ENCODE measurements at places on chromosomes 3 and 15.

DNA sequence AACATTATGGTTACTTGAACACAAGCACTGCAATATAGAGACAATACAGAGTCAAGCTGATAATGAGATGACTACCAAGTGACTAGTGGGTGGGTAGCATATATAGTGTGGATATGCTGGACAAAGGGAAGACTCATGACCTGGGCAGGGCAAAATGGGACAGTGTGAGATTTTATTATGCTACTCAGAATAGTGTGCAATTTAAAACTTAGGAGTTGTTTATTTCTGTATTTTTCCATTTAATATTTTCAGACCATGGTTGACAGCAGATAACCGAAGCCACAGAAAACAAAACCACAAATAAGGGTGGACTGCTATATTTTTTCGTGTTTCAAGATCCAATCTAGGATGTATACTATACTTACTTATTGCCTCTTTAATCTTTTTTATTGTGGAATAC lies 19.6 kb downstream of the GALK2 start:
- no peak for DNase-seq

DNA sequence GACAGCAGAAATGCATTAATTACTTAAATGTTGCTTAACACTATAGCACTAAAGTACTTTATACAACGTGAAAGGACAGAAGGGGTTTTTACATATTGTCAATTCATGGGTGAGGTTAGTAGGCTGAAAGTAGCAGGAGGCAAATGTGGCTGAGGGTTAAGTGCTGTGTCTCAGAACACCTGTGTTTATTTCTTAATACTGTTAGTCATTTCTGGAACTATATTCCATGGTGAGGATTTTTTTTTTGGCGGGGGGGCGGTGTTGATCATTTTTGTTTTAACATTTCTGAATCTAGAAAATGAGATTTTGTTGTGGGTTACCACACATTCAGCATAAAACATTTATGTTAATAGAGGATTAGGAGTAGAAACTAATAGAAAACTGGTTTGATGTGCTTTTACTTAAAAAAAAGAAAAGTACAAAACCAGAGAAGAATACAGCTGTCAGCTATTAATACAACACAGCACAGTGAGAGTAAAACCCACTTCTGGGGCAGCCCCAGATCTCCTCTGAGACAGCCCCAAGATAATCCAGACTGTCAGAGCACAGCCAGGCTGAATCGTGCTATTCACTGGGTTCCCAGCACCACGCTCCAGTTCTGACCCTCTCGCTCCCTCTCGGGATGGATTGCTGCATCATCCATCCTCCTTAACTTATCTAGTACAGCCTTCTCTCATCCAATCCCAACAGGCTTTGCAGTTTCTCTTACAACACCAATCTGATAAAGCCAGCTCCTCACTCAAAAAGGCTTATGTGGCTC lies 307.7 kb downstream of the TUSC7 start:
- no peak for DNase-seq

DNA sequence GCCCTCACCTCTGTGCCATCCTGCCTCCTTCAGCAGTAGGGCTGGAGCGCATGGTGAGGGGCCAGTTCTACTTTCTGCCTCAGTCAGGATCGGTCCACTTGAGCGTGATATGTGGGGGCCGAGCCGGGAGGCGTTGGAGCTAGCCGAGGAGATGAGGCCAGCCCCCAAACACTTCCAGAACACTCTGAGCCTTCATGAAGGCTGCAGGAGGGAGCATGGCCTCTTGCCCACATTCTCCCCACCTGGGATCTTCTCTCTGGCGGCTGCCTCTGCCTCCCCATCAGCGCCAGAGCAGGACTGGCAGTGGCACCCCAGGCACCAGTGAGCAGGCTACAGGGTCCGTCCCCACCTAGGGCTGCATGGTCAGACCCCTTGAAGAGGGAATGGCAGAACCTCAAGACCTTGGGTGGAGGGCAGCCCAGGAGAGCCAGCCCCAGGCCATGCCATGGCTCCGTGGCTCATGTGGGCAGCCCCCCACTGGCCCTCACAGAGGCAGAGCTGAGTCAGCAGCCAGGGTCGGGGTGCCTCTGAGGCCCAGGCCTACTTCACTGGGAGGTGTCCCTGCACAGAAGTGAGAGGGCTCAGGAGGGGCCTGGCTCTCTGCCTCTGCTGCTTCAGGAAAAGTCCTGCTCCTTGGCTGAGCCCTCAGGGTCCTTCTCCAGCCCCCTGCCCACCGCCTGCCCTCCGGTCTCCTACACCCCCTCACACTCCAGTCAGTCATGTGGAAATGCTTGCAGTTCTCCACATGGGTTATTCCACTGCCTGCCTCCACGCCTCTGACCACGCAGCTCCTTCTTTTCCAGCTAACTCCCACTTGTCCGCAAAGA lies 28.1 kb upstream of the CYP11A1 start:
- no peak for DNase-seq

DNA sequence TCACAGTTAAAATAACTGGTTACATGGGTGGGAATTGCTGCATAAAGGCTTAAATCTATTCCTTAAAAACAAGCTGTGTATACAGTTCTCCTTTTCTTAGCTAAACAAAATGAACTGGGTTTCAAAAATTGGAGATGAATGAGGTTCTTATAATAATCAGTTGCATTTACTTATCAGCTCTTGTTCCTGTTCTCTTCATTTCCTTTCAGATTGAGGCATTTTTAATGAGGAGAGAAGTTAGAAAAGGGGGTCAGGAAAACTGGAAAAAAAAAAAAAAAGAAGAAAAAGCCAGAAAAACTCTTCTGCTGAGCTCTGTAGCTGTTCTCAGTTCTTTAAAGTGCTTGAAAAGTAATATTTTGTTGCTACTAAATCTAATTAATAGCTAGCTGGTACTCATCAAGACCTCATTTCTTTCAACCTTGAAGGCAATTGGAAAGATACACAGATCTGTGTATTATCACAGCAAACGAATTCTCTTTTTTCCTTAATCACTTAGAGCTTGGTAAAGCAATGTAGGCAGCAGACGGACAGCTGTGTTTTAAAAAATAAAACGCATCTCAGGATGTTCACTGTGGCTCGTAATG lies 32.2 kb downstream of the PTPRG start:
- no peak for DNase-seq

- no peak for DNase-seq
Measured at GRCh38 chr3:13235897-13236296, 162.7 kb upstream of the IQSEC1 start.
